ENCODE measurements at places on chromosomes 13 and 19.

DNA sequence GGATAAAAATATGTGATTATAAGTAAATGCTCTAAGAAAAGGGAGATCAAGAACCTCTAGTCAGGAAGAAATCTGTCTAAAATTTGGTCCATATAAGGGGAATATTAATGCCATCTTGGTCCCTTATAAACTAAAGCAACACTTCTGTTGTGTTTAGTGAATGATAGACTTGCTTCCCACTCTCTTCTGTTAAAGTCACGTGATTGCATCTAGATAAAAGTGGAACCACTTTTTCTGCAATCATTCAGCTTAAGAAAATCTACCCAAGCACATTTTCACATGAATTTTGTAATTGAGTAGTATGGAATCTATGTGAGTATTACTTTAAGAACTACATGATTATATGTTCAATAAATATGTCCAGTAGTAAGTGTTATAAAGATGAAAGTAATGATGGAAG lies 782.9 kb upstream of the MIR17HG start:
- no peak for DNase-seq

DNA sequence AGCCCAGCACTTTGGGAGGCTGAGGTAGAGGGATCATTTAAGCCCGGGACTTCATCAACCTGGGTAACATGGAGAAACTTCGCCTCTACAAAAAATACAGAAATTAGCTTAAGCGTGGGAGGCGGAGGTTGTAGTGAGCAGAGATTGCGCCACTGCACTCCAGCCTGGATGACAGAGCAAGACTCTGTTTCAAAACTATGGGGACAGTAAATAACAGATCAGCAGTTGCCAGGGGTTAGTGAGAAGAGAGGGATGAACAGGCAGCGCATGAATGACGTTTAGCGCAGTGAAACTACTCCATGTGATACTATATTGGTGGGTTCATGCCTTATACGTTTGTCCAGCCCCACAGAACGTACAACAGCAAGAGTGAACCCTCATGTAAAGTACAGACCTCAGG lies 7.1 kb upstream of the ICAM3 start:
- no peak for DNase-seq

GRCh38 chr19:10043286-10043927 lies 30.1 kb downstream of the RDH8 start:
- DNase-seq, result no peak

DNA sequence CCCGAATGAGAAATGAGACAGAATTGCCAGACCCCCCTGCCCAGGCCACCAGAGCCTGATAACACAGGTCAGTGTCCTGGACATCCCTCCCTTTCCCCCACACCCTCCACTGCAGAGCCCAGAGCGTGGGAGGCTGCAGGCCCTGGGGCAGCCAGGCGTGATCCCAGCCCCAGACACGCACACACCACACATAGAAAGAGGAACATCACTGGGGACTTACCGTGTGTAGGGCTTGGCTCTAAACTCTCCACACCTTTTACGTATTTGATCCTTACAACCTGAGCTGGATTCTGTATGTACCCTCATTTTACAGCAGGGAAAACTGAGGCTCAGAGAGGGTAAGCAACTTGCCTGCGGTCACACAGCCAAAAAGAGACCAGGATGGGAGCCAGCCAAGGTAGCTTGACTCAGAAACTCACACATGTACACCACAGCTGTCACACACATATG lies 334 bp upstream of the ANGPTL6 start:
- DNase-seq, result no peak

DNA sequence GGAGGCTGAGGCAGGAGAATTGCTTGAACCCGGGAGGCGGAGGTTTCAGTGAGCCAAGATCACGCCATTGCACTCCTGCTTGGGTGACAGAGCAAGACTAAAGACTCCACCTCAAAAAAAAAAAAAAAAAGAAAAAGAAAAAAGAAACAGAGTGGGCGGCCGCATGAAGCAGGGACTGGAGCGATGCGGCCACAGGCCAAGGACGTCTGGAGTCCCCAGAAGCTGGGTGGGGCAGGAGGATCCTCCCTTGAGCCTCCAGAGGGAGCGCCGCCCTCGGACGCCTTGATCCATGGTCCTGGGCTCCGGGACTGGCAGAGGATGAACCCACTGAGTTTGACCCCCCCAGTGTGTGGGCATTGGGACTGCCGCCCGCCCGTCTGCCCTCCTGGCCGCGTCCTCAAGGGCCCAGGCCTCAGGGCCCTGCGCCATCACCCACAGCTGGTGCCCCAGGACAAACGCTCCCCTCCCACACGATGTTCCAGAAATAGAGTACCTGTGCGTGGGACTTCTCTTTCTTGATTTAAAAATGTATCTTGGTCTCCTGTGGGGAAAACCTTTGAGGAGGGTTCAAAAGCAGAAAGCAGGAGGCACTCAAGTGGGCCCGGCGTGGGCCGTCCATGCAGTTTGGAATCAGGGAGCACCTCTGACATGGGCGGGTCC lies 15.5 kb downstream of the BTBD2 start:
- DNase-seq, result no peak

GRCh38 chr13:110716247-110716515 lies 2.7 kb downstream of the ING1 start:
- no peak for DNase-seq

DNA sequence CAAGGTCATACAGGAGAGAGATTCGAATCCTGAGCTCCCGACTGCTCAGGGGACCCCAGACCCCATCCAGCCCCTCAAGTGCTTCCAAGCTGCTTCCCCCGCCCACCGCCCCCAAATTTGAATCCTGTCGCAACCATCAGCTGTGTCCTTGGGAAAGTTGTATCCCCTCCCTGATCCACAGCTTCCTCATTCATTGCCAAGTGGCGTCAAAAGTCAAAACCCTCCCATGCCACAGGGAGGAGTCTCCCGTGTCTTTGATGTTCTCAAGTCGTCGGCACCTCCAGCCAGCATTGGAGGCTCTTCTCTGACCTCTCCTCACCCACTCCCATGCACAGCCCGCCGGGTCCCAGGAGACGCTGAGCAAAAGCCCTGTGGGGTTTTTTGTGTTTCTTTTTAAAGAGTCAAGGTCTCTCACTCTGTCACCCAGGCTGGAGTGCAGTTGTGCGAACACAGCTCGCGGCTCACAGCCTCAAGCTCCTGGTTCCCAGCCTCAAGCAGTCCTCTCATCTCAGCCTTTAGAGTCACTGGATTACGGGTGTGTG lies 2.8 kb upstream of the IFI30 start:
- DNase-seq, result no peak

DNA sequence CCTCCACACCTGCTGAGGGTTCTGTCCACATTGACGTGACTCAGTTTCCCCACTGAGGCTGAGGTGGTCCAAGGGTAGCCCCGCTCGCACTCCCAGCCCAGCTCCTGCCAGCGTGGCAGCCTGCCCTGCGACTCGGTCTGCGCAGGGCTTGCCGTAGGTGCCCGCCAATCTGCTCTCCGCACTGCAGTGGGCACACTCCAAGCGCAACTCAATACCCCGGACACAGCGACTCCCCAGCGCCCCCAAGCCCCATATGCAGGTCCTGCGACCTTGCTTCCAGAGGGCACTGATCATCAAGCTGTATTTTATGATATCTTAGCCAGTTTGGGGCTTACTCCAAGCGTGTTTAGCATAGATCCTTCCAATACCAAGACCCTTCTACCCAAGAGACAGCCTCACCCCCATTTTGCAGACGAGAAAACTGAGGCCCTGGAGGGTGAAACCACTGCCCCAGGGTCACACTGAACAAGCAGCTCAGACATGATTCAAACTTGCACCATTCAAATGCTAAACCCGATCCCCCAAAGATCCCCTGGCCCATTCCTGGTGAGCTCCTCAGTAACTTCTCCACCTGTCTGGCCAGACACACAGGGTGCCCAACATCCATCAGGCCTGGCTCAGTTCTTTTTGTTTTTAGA lies 13.5 kb downstream of the PTPRS start:
- no peak for DNase-seq

- DNase-seq, result no peak
Observed at GRCh38 chr13:80901111-80901510, 560.2 kb upstream of the SPRY2 start.

GRCh38 chr13:110529522-110530311 lies 31.8 kb downstream of the RAB20 start:
- no peak for DNase-seq

GRCh38 chr13:36998624-36999041 lies 507 bp downstream of the ALG5 start:
- no peak for DNase-seq

- no peak for DNase-seq
Observed at GRCh38 chr13:27973291-27973690, 4.2 kb upstream of the CDX2 start.

- DNase-seq, result no peak
Observed at GRCh38 chr13:32042551-32042950, 11.0 kb downstream of the FRY start.

GRCh38 chr13:33369073-33369472 lies 83.5 kb upstream of the STARD13 start:
- no peak for DNase-seq

DNA sequence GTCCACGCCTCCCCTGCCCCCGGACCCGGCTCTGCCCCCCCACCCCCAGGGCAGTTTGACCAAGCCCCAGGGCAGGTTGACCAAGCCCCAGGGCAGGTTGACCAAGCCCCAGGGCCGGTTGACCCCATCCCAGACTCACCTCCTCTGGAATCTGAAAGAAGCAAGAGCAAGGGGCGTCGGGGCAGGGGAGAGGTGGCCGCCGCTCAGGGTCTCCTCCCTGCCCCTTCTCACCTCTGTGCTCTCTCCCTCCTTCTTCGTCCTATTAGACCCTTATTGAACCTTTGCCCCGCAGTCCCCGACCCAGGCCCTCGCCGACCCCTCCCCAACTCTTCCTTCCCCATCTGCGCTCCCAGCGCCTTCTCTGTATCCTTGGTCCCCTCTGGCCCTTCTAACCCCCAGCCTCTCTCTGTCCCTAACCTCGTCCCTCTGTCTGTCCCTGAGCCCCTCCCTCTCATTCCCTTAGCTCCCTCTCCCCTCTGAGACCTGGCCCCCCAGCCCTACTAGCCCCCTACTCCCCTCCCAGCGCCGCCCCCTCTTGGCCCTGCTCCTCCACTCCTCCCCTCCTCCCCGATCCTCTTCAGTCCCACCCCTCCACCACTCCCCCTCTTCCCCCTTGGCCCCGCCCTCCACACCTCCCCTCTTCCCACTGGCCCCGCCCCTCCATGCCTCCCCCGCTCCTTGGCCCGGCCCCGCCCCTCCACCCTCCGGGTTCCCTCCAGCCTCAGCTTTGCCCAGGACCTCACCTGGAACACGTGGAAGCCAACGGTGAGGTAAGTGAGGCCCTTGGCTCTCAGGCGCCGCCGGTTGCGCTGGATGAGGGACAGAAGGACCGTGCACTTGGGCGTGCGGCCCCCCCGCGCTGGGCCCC lies 7.6 kb downstream of the CAPN12 start:
- DNase-seq, result no peak

DNA sequence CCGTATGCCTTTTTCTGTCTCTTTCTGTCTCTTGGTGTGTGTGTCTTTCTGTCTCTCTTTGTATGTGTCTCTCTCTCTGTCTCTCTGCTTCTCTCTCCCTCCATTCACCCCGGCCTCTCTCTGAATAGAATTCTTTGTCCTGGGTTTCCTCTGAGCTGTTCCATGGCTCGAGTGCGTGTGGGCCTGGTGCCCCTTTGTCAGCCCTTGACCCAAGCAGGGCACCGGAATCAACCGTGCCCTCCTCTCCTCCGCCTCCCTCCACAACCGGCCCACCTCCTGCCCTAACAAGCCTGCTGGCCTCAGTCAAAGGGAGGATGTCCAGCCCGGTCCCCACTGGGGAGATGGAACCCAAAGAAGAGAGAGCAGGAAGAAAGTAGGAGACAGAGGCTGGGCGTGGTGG lies 3.2 kb downstream of the AXL start:
- DNase-seq, result no peak

GRCh38 chr19:39142630-39143029 lies 17.0 kb downstream of the PAK4 start:
- DNase-seq, result no peak

DNA sequence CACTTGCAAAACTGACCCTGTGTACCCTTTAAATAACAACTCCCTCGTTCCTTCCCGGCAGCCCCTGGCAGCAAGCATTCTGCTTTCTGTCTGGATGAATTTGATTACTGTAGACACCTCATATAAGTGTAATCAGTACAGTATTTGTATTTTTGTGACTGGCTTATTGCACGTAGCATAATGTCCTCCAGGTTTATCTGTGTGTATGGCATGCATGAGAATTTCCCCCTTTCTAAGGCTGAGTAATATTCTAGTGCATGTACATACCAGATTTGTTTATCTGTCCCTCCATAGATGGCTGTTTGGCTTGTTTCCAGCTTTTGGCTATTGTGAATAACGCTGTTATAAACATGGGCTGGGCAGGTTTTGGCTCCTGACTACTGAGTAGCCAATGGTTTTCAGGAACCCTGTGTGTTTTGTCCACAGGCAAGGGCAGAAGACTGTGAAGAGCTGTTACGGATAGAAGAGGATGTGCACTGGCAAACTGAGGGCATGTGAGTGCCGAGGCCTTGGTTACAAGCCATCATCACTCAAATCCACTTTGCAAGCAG lies 98.0 kb downstream of the ESD start:
- no peak for DNase-seq

GRCh38 chr19:45814166-45814780 lies 835 bp downstream of the RSPH6A start:
- no peak for DNase-seq

- no peak for DNase-seq
Observed at GRCh38 chr19:31555634-31556215, 206.5 kb upstream of the TSHZ3 start.

GRCh38 chr13:79297128-79297527 lies 108.9 kb downstream of the RBM26 start:
- no peak for DNase-seq

GRCh38 chr13:94632226-94632980 lies 30.7 kb downstream of the GPR180 start:
- no peak for DNase-seq

DNA sequence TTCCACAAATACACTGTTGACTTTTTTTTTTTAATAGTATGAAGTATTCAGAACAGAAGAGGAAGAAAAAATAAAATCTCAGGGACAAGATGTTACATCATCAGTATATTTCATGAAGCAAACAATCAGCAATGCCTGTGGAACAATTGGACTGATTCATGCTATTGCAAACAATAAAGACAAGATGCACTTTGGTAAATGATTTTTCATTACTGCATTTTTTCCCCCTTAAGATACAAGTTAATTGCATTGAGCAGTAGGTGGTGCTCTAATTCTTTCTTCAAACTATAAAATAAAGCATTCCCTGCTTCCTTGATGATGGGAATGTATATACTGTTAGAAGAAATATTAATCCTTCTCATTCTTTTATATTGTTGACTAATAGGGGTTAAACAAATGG lies 17.1 kb downstream of the UCHL3 start:
- no peak for DNase-seq

DNA sequence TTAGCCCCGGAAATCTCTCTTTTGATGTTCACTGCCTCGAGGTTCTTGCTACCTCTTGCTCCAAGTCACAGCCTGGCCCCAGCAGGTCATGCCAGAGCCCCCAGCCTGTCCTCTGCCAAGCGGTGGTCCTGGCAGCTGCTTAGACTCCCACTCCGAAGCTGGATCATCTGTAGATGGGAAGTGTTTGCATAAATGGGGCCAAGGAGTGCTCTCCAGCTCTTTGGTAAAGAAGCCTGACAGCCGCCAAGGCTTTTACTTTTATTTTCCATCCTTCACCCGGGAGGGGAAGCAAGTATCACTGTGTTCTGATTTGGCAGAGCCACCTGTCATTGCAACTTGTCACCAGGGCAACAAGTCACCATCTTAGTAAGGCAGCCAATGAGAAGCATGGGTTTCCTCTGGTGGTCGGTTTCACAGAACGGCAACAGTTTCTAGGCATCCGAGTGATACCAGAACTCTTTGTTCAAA lies 10.6 kb upstream of the RETN start:
- no peak for DNase-seq
